ENCODE measurements at places on chromosomes 11 and 22.

DNA sequence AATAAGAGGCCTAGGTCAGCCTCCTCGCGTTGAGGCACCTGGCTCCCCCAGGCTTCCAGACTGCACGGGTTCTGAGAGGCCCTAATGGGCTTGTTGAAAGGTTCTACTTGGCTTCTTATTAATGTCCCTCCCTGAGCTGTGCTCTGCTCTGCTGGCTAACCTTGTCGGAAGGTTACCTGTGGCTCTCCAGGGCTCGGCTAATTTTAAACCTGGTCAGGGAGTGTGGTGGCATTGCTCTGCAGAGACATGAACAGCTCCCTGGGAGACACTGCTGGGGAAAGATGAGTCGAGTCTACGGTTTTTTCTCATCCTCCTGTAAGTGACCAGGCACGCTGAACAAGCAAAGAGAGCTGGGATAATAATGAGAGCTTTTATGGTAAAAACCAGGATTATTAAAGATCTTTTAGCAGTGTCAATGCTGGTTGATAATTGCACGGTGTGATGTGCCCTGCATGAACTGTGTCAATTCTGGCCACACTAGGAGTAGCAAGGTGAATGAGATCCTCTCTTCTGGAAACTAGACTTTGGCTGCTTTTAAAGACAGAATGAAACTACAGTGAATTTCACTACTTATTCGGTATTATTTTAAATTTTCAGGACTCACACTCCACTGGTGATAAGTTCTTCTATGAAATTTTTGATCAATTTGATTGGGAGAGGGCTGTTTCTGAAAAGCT lies 70.7 kb downstream of the TEAD1 start:
- DNase-seq: no peak

DNA sequence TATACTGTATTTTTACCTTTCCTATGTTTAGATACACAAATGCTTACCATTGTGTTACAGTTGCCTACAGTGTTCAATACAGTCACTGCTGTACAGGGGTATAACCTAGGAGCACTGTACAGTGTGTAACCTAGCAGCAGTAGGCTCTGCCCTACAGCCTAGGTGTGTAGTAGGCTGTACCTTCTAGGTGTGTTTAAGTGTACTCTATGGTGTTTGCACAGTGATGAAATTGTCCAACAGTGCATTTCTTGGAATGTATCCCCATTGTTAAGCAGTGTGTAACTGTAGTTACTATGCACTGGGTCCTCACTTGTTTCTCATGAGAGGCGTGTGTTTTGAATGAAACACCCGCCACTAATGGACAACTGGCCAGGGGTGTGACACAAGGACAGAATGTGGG lies 269.0 kb downstream of the OPCML start:
- DNase-seq: no peak

- peak; percentile 1 for DNase-seq
Observed at GRCh38 chr11:100575860-100576717, 111.0 kb upstream of the ARHGAP42 start.

GRCh38 chr11:72236083-72236697 lies 7.8 kb downstream of the PHOX2A start:
- DNase-seq: no peak

DNA sequence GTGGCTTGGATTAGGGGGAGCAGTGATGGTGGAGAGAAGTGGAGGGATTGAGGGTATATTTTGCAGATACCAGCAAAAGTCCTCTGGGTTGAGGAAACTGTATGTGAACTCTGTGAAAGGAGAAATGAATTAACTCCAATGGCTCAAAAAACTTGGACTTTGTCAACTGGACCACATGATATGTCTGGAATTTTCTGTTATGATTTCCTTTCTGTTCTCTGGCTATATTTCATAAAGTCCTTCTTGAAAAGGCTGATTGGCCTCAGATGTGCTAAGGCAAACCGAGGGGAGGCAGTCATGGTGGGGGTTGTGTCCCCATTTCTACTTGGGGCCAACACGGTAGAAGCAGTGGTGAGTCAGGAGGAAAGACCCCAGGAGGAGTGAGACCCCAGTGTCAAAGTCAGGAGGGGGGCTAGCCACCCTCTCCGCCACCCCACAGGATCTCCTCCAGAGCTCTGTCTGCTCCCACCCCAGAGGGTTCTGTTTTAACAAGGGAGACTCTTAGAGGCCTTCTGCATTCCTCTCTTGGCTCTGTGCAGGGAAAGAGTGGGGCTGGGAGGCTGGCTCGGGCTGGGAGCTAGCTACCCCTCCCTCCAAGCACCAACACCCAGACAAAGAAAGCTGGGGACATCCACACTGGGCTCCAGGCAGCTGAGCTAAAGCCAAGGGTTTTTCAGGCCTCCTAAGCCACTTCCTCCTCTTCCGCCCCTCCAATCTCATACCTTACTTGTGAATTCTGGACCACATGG lies 13.8 kb downstream of the CHRDL2 start:
- DNase-seq: no peak

DNA sequence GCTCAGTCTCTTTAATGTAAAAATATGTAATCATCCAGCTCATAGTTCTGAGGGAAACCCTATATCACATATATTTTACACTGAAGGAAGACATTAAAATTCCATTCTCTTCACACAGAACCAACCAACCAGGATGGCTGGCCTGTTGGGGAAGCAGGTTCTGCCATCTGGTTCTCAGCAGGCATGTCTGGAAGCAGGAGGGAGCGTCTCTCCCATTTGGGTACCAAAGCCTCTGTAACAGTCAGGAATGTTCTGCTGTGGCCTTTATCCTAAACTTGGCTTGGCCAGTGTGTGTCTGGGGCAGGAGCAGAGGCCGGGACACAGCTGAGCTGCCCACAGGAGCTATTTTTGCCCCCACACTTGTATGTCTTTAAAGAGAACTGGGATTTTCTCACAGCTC lies 29.2 kb downstream of the SGSM3 start:
- no peak for DNase-seq

GRCh38 chr11:66734215-66734614 lies 5.2 kb upstream of the SPTBN2 start:
- DNase-seq: no peak

GRCh38 chr11:79458709-79459108 lies 17.9 kb upstream of the TENM4 start:
- no peak for DNase-seq

DNA sequence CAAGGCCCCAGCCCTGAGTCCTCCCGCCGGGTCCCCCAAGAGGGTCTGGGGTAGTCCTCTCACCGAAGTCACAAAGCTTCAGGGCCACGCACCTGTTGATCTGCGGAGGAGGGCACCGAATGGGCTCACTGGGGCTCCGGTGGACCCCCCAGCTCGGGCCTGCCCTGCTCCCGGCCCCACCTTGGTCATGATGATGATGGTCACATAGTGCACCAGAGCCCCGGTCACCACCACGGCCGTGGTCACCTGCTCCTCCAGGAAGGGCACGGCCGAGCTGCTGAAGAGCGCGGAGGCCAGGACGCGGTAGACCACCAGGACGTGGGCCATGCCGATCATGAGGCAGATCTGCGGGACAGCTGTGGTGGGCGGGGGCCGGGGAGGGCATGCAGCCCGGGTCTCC lies 13.5 kb upstream of the SIGIRR start:
- no peak for DNase-seq

DNA sequence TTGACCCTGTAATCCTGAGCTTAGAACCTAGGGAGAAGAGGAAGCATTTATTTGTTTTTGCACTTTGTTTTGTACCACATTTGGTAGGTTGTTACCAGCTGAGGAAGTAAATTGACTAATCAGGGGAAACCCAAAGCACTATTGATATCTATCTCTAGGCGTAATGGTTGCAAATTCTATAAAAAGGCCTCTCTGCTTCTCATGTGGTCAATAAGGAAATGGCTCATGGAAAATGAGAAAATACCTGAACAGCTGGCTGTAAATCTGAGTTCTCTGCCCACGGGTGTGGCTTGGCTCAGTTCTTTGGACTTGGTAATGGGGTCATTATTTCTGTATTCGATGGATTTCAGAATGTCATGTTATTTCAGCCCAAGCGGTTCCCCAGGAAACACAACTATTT lies 42.4 kb downstream of the BARX2 start:
- no peak for DNase-seq

DNA sequence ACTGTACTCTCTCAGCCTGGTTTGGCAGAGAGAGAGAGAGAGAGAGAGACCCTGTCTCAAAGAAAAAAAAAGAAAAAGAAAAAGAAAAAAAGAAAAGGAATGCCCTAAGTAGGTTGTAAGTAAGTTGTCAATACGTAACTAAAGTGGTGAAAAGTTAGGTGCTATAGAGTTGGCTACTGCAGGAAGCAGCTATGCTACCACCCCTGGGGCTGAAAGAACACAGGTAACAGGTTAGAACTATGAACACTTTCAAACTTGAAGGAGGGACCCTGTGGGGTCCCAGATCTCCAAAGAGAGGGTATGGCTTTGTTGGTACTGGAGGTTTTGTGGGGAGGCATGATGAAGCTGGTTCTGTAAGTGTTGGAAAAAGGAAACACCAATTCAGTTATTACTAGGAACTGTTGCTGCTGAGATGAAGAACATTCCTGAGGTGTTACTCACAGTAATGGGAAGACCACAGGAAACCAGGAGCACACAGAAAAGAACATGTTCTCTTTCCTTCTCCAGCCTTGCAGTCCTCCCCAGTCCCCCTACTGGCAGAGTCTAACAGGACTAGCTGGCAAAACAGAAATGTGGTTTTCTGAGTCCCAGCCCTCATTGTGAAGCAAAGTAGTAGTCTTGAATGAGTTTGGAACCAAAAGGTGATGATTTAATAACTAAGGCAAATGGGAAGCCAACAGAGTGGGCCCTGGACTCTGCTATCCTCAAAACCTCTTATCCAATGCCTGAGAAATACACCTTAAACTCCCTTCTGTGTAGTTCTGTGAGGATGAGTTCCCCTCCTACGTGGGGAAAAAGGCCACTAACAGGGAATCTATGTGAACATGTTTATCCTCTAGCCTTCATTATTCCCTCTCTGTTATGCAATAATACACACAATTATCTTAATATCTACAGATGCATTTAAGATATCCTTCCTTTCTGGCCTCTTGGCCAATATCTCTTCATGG lies 427.0 kb upstream of the DDI1 start:
- no peak for DNase-seq

GRCh38 chr11:36929401-36929800 lies 331.4 kb upstream of the RAG2 start:
- no peak for DNase-seq

DNA sequence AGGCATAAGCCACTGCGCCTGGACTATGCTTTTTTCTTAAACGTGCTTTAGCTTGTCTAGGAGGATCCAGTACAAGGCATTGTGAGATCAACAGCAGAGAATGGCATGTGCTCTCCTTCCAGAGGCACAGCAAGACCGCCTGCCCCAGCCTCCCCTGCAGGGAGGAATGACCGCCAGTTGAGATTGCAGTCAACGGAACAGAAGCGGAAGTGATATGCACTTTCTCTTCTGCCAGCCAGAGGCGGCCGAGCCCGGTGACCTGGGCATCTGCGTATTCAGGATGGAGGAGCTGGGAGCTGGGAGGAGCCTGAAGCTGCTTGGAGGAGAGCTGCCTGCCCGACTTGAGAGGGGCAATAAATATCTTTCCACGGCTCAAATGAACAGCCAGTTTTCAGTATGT lies 243.0 kb downstream of the CTTN start:
- DNase-seq: no peak

DNA sequence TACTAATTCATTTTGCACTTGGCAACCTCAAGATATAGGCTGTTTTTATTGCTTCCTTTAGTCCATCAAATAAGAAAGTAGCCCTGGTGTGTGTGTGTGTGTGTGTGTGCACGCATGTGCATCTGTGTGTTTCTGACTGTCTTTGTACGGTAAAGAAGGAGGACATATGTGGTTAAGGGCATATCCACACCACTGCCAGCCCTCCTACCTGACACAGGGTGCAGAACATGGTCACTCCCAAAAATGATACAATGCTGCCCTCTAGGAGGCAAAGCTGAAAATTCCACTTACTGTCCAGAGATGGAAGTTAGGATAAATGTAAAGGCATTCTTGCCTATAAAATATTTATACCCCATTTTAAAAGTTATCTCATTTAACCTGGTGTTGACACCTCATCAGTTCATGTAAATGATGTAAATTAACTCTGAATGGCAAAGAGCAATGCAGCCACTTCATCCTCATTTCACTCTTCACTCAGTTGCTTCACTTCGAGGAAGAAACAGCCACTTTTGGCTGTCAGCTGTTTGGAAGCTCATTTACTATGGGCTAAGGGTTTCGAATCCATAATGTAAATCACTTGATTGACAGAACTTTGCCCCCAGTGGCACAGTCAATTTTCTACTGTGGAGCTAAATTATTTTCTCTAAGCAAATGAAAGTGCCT lies 83.1 kb upstream of the MTNR1B start:
- DNase-seq: peak; percentile 11

DNA sequence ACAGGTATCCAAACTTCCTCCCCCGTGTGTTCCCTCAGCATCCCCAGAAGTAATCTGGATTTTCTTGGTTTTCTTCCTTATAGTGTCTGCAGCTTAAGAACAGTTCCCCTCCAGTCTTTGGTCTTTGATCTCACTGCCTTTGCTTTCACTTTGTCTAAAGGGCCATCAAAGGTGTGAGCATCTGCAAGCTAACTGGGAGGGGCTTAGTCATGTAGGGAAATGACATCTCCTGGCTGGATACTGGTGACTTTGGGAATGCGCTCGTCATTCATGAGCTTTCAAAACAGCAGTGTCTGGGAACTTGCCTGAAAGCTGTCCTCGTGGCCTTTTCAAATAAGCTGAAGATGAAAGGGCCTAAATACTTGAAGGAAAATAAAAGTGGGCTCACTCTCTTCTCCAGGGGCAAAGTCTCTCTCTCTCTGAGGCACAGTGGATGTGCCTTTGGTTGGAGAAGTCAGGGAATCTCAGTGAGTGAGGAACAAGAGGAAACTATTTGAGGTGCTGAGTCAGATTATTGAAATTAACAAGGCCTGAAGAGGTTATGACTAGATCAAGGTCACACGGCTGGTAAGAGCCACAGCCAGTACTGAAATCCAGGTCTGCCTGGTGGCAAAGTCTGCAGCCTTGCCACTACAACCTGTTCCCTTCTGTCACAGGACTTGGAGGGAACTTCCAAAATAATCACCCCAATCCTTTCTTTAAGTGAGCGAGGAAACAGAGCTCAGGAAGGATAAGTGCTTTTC lies 45.6 kb upstream of the TENM4 start:
- DNase-seq: no peak

DNA sequence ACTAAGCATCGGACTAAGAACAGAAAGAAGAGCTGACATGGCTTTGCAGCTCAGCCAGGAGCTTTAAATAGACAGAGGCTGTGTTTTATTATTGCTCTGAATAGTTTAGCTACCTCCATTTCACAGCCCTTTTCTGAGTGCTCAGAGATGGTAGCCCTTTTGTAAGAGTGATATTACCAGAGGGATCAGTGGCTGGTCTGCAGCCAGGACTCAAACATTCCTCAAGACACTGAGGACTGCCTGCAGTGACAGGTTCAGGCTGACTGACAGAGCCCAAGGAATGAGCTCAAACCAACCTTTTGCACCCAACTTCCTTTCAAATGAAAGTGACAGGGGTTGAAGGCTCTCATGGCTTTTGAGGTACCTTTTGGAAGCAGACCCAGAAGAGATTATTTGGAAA lies 189.0 kb downstream of the DDX10 start:
- DNase-seq: no peak
